ENCODE measurements at places on chromosomes 12 and 14.

DNA sequence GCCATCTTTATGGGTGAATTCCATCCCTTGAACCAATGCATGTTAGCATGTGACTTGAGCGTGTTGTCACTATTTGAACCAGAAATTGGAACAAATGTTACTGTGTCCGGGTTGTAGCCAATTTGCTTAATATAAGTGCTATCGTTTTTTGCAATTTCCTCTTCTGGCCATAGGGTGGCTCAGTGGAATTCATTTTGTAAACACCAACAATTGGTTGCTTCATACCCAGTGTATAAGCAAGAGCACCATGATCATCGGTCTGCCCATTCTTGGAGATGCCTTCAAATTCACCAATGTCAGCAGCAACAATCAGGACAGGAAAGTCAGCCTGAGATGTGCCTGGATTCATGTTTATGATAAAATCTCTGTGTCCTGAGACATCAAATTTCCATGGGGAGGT lies 5.0 kb upstream of the NEDD1 start:
- no peak for DNase-seq

- no peak for DNase-seq
These were observed 27.9 kb downstream of the VWF start for GRCh38 chr12:6096527-6096926.

GRCh38 chr12:131155131-131155530 lies 201.4 kb downstream of the ADGRD1 start:
- no peak for DNase-seq

DNA sequence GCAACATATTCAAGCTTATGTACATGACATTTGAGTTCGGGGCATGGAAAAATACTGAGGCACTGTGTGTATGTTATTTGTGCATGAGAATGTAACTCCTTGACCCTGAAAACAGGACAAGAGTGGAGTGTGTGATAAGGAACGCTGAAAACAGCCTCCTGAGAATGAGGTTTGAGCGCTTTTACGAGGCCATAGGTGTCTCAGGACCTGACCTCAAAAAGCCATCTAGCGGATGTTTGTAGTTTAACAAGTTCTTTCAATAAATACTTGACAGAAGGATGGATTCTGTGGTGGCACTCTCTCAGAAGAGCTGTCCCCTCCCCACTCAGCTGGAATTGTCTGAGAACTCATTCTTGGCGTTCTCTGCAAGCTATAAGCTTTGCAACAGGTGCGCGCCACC lies 350.5 kb upstream of the TMTC1 start:
- no peak for DNase-seq

DNA sequence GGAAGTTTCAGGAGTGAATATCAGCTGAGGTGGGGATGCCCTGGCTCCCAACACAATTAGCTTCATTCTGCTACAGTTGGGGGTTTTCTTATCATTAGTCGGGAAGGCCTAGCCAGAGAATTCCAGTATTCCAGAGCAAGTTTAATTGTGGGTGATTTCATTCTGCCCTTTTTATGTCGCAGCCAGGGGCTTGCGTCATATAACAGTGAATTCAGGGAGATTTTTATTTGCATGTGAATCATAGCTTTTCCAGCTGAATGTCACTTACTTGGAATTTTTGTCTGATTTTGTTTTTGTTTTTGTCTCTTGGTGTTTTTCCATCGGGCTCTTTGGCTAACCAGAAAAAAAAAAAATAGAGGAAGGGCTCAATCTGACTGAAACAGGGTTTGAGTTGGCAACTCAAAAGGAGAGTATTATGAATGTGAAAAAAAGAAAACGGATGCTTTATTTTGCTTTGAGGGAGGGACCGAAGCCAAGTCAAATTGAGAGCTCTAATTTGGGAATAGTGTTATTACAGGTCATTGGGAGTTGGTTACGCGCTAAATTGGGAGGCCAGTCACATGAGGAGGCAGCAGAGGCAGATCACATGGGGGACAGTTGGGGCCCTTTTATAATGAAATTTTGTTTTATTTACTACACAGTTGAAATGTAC lies 119.4 kb downstream of the SAMD4A start:
- DNase-seq = no peak

DNA sequence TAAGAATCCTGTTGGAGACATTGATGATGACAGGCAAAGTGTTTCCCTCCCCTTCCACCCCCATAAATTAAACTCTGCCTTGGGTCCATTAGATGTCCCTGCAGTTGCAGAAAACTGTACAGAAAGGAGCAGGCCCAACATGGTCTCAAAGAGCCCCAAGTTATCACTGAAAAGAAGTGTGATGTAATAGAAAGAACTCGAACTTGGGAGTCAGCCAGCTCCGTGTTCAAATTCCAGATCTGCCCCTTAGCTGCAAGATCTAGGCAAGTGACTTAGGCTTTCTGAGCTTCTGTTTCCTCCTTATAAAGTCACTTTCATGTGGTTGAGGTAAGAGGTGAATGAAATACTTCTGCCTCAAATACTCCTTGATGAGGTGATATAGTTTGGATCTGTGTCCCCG lies 49.6 kb upstream of the CEP83 start:
- DNase-seq = no peak

- no peak for DNase-seq
These were observed 60.8 kb upstream of the REP15 start for GRCh38 chr12:27635349-27635972.

- no peak for DNase-seq
These were observed 46.6 kb downstream of the PPP2R5C start for GRCh38 chr14:101808020-101808641.

DNA sequence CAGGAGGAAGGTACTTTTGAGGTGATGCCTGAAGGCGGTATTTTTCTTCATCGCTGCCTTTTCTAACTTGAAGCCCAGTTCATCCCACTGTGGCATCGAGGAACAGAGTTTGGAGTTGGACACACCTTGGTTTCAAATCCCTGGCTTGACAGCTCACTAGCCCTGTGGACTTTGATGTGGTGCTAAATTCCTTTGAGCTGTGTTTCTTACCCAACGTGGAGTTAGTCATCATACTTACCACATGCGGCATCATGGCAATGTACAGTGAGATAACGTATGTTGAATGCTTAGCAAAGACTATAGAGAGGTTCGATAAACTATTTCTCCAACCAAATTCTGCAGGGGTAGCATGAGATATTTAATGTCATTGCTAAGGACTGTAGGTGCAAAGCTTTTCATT lies 3.4 kb downstream of the PLEKHG3 start:
- no peak for DNase-seq

- DNase-seq = no peak
These were observed 4.9 kb downstream of the PCBP2 start for GRCh38 chr12:53456654-53457366.

DNA sequence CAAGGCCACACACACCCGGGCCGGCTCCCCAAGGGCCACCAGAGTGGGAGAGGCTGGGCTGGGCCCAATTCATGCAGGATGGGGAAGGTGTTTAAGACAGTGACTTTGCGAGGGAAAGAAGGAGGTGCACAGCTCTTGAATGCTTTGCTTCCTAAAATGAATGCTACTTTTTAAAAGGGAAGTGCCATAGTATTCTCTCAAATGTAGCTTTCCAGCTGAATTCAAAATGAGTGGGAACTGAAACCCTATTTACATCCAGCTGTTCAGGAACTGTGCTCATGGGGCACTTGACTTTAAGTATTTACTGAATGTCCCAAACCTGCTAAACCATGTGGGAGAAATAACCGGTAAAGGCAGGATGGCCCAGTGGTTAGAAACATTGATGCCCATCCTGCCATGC lies 7.6 kb downstream of the ITPK1 start:
- DNase-seq = no peak

GRCh38 chr14:91323671-91324605 lies 79.4 kb upstream of the GPR68 start:
- no peak for DNase-seq

DNA sequence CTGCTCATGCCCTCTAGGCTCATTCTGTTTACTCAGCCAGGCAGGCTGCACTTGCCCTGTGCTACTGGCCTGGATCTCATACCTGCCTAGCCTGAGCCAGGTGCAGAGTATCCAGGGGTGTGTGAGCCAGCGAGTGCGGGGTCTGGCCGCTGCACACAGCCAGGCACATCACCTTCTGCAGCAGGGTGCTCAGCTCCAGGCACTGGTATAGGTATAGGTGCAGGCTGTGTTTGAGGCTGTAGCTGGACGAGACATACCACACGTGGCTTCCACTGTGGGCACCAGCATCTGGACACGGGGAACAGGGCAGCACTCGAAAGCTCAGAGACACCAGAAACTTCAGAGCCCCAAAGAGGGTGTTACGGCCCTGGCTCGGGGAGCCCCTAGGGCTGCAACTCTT lies 424.2 kb downstream of the RERGL start:
- no peak for DNase-seq

- DNase-seq = no peak
These were observed 23.1 kb downstream of the ABCB9 start for GRCh38 chr12:122943196-122943595.

- no peak for DNase-seq
These were observed 70.4 kb downstream of the RPL10L start for GRCh38 chr14:46581036-46581671.

DNA sequence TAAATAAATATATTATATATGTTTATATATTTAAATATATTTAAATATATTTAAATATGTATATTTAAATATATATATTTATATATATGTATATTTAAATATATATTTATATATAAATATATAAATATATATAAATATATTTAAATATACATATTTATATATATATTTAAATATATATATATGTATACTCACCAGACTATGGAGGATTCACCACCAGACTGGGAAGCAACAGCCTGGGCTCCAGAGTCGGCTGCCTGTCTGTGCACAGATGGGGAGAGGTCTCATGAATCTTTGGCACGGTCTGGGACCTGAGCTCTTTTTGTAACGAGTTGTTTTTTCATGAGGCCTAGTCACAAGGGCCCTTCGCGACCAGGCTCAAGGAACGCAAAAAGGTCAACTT lies 21.3 kb downstream of the NOC4L start:
- no peak for DNase-seq

DNA sequence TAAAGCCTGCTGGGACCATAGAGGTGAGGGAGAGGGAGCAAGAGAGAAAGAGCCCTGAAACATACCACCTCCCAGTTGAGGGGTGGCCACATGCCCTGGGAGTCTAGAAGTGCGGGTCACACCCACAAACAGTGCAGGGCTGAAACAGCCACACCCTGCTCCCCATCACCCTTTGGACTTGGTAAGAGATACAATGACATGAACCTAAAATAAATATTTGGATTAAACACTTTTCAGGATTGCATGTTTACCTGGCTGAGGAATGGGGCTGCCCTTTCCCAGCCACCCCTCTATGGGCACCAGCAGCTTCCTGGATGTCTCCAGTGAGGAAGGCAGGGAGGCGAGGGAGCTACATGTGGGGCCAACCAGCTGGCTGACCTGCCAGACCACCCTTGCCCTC lies 39.0 kb upstream of the TC2N start:
- no peak for DNase-seq

GRCh38 chr14:75402867-75403413 lies 24.9 kb upstream of the JDP2 start:
- no peak for DNase-seq

- no peak for DNase-seq
These were observed 37.0 kb downstream of the KCNC2 start for GRCh38 chr12:75172611-75173010.

- no peak for DNase-seq
These were observed 912 bp downstream of the PSME1 start for GRCh38 chr14:24136684-24137528.

- DNase-seq = no peak
These were observed 115.2 kb downstream of the PRICKLE1 start for GRCh38 chr12:42474391-42474790.

Measured in NCI-H1048 (cell line).